ENCODE measurements at places on chromosomes 12 and 14.

DNA sequence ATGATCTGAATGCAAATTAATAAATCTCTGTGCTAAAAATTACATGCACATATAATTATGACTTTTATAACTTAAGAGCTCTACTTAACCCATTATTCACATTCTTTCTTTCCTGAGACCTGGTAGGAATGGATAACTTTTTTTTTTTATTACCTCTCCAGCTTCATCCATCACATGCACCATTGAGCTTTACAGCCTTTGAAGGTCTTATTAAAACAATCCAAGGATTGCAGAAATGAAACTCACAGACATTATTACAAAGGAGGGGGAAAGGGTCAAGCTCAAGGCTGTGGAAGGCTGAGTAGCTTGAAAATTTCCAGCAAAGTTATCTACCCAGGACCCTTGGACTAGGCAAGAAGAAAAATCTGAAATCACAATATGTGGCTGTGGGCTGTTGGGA lies 202.5 kb upstream of the GRIP1 start:
- DNase-seq, result no peak

GRCh38 chr12:6735448-6736191 lies 11.8 kb downstream of the COPS7A start:
- DNase-seq, result peak; percentile 69

DNA sequence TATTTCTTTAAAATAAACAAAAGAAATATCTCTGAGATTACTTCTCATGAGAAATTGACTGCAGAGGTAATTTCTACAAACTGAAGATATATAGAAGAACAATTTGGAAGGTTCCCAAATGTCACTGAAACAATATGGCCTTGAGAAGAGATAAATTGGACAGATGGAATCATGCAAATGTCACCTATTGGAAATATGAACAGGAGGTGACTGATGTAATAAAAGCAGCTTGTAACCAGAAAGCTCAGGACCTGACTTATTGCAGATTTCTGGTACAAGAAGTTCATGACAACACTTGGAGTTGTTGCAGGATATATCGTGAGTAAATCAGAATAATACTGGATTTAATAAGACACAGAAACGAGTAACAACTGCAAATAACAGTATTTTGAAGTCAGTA lies 93.3 kb upstream of the TRHDE start:
- DNase-seq, result no peak

DNA sequence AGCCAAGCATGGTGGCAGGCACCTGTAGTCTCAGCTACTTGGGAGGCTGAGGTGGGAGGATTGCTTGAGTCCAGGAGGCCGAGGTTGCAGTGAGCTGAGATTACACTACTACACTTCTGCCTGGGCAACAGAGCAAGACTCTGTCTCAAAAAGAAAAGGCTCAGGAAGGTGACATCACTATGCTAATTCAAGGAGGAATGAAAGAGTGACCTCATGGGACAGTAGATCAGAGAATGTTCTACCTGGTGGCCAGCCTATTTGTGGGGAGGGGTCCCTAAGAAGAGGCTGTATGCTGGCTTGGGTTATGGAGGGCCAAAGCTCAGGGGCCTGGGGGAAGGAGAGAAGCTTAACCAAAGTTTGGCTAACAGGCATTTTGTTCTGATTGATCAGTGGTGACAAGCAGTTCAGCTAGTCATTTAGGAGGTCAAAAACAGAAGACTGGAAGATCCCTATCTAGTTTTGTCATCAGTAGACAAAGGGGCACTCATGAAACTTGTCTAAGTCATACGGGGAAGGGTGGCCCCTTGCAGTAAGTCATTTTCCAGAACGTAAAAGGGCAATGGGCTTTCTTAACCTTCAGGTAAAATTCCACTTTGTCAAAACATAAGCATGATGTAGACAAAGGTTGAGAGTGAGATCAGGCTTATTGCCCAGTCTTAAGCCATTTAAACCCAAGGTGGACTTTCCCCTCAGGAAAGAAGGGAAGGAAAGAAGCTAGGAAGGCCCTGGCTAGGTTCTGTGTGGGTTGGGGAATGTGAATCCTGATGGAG lies 60.8 kb upstream of the EEA1 start:
- no peak for DNase-seq

GRCh38 chr12:122880155-122880667 lies 15.7 kb downstream of the VPS37B start:
- no peak for DNase-seq

DNA sequence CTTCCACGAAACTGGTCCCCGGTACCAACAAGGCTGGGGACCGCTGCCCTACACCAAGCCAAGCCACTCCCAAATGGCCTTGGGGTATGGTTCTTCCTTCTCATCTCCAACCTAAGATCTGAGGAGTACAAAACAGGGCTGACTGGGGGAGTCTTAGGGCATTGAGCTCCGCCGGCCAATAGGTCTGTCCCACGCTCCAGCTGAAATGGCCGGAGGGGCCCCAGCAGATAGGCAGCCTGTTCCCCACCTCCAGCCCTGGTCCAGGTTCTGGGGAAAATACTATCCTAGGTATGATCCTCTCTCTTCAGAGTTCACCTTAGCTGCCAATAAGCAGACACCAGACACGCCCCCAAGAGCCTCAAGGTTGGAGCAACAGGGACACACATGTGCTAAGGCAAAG lies 90.2 kb downstream of the ACTN1 start:
- DNase-seq, result no peak

GRCh38 chr12:118650586-118650960 lies 274.2 kb downstream of the SUDS3 start:
- DNase-seq, result no peak

DNA sequence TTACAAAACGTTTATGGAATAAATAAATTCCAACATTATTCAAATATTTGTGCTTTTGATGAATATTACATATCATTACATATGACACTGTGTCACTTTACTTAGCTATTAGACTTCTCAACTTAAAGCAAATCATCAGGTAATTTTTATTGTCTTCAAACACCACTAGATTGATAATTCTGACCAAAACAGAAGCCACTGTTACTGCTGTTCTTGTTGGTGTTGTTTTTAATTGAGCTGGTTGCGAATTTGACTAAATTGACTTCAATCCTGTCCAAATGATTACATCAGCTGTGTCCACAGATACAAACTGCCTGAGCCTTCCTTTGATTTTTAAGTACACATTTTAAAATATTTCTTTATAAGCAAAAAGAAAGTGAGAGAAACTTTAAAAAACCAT lies 29.2 kb downstream of the PRKD1 start:
- DNase-seq, result no peak

- DNase-seq, result peak; percentile 85
Measured at GRCh38 chr12:121334513-121335343, 17.5 kb downstream of the ANAPC5 start.

DNA sequence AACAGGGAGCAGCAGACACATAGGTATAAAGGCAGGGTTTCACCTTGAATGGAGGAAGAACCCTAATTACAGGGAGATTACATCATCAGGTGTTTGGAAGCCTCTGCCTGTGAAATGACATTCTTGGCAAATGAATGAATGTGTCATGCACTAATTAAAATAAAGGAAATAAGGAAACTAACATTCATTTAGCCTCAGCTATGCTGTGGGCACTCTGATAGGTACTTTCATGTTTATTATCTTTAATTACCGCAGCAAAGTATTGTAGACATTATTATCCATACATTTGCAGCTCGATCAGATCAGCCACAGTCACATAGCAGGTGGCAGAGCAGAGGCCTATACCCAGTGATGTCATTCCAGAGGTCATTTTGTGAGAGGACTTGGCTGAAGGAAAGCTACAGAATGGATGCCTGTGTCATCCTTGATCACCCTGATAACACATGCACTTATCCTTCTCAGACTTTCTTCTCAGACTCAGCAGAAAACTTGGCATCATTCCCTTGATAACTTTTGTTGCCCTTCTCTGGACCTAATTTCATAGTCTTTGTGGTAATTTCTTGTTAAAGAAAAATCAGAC lies 18.4 kb downstream of the ZNF664 start:
- no peak for DNase-seq

- no peak for DNase-seq
Measured at GRCh38 chr14:101078892-101079221, 175.3 kb upstream of the RTL1 start.

DNA sequence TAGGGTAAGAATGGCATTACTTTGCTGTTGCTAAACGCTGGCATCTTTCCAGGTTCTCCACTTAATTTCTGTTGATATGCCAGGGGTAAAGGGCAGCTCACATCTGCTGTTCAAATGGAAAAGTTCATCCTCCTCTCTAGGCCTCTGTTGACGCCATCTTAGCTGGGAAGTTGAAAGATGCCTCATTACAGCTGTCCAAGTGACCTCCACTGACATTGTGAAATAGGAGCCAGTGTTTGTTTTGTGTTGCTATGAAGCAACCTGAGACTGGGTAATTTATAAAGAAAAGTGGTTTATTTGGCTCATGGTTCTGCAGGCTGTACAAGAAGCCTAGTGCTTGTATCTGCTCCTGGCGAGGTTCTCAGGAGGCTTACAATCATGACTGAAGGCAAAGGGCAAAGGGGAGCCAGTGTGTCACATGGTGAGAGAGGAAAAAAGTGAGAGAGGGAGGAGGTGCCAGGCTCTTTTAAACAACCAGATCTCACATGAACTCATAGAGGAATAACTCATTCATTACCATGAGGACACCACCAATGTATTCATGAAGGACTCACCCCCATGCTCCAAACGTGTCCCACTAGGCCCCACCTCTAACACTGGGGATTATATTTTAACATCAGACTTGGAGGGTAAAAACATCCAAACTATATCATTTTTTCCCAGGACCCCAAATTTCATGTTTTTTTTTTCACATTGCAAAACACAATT lies 3.2 kb upstream of the ADAM21 start:
- DNase-seq, result no peak

DNA sequence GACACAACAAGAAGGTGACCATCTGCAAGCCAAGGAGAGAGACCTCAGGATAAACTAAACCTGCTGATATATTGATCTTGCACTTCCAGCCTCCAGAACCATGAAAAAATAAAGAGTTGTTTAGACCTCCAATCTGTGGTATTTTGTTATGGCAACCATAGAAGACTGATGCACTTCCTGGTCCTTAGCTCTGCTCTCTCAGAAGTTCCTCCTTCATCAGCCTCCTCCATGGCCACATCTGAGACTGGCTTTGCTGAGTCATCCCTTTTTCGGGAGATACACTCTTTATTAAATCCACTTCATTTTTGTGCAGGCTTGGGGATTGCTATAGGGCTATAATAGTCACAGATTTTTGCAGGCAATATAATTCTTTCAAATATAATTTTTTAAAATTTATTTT lies 89.6 kb upstream of the ATF7IP start:
- no peak for DNase-seq

DNA sequence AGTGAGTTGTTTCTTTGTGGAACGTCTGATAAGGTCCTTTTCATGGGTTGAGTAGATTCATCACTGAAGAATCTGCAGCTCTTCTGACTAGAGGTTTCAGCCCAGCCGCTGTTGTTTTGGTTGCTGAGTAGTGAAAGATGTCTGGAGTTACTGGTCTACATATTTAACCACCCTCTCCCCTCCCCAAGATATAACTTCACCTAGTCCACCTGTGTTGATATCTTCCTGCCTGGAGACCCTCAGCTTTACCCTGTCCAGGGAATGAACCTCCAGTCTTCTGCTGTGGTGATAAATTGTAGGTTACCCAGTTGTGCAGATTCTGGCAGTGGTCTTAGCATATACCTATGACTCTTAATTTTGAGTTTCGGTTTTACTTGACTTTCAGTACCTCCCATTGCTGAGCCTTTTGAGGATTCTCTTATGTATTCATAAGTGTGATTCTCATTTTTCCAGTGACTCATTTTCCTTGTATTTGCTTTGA lies 62.9 kb downstream of the CCDC91 start:
- DNase-seq, result no peak

DNA sequence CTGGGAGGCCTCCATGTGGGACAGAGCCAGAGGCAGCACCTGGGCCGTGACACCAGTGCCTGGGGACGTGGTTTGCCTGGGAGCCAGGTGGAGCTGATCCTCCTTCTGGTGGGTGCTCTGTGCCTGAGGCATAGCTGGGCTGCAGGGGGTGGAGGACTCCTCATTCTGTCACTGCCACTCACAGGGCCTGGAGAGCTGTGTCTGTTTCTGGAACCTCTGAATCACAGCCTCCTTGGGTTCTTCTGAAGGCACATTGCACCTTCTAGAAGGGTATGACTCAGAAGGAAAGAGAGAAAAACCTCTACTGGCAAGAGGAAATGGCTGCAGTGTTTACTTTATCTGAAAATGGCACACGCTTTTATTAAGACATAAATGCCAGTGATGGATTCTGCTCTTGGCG lies 659.8 kb downstream of the VRK1 start:
- DNase-seq, result peak; percentile 14

DNA sequence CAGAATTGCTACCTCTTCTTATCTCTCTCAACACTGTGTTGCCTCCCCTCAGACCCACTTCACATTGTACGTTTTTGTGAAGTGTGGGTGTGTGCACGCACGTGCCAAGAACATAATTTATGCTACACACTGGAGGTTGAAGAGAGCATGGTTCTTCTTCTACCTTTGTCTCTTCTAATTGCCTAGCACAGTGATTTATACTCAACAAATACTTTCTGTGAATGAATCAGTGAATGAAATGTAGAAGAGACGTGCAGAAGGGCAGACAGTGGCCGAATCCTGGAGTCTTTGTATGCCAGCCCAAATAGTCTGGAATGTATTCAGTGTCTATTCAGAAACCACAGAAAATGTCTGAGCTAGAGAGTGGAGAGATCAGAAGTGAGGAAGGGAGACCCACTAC lies 4.6 kb upstream of the SAMD4A start:
- DNase-seq, result peak; percentile 53

DNA sequence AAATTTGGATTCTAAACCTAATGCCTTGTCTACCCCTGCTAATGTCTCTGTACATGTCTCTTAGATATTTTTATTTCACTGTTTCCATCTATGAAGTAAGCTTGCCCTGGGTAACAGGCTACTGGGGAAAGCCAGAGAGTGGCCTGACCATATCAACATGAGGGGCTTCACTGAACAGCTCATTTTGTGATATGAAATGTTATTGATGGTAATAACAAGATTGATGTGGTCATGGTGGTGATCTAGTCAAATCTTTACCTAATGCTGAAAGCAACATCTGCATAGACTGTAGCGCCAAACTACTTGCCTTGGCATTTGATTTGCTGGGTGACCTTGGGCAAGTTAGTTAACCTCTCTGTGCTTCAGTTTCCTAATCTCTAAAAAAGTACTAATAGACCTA lies 9.9 kb upstream of the DYRK2 start:
- DNase-seq, result no peak

GRCh38 chr12:48938805-48939204 lies 13.5 kb upstream of the FKBP11 start:
- no peak for DNase-seq

DNA sequence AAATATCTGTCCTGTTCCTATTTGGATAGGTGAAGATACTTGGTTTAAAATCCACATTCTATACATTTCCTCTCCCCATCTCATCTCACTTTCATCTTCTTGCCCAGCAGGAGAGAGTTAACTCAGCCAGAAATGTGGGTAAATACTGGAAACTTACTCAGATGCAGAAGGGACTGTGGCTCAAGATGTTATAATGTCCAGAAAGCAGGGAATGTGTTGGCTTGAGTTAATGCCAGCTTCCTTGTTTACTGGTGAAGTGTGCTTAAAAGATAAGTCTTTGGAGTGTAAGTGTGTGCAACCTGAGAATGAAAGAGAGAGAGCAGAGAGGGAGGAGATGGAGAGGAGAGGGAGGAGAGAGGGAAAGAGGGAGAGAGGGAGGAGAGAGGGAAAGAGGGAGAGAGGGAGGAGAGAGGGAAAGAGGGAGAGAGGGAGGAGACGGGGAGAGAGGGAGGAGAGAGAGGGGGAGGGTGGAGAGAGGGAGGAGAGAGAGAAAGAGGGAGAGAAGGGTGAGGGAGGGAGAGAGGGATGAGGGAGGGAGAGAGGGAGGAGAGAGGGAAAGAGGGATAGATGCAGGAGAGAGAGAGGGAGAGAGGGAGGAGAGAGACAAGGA lies 22.0 kb upstream of the SNRPF start:
- DNase-seq, result peak; percentile 48

Data from AG08395 (cell line).